NCI-H510A (cell line): ENCODE measurements at places on chromosomes 5 and 9.

GRCh38 chr9:118957585-118957984, 411.6 kb downstream of the BRINP1 start:
- no peak for DNase-seq

- DNase-seq = no peak
These were observed 270.5 kb downstream of the DMRT2 start for GRCh38 chr9:1320607-1321195.

DNA sequence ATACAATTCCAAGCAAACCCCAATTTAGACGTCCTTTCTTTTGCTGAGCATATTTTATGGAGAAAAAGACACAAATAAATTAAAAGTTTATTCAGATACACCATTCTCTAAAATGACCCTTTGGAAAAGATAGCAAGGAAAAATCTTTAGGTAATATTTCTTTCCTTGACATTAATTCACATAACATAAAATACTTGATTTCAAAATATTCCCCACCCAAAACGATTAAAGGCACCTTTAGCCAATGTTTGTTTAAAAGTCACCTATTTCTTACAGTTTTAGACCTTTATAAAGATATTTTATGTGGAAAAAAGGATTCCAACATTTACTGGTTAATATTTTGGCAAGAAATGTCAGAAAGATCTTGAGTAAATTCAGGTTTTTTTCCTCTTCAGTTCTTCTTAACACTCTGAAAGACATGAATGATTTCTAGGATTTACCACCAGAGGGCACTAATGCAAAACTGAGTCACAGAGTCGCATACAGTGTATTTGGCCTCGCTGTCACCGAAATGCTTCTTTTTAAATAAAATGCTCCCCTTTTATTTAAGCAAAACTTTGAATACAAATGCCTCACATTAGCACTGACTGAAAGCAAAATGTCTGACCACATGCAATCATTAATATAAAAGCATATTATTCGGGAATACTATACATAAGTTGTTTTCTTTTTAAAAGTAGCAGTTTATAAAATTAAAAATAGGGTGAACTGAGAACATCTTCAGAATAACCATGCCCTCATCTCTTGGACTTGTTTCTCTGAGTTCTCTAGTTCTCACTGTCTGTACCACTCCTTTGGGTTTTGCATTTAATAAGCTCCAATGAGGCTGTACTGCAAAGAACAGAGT, 122.5 kb downstream of the SLC1A3 start:
- no peak for DNase-seq

- DNase-seq = no peak
These were observed 47.1 kb upstream of the PSD2 start for GRCh38 chr5:139748505-139748826.

- peak; percentile 11 for DNase-seq
These were observed 31.8 kb downstream of the FABP6 start for GRCh38 chr5:160260881-160261815.

- no peak for DNase-seq
These were observed 112.3 kb downstream of the FAM170A start for GRCh38 chr5:119741691-119742090.

- no peak for DNase-seq
These were observed 655 bp downstream of the TOR4A start for GRCh38 chr9:137278061-137278701.

DNA sequence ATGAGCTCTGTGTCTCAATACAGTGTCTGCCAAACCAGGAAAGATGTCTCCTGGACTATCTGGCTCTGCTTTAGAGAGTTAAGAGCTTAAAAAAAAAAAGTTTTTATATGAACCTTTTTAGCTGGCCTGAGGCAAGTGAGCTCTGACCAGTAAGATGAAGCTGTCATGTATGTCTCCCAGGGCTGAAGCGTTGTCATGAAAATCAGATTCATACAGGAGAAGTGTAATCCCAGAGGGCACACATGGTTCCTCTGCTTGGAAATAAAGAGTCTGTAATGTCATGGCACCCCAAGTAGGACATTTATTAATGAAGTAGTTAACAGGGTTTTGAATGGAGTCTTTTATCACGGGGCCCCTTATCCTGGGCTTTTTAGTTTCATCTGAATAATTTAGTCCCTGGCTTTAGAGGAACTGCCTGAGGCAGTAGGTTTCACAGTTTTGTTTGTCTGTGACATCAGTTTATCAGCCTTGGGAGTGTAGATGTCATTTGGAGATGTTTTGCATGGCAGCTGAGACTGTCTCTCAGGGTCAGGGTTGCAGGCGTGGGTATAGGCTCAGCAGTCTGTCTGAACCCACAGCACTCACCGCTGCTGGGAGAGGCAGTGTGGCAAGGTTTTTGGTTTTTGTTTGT, 223.3 kb downstream of the DIRAS2 start:
- DNase-seq = no peak

GRCh38 chr5:30997681-30998080, 195.8 kb upstream of the CDH6 start:
- DNase-seq = no peak

- DNase-seq = no peak
These were observed 75.4 kb upstream of the ZFAND5 start for GRCh38 chr9:72440378-72440777.

- DNase-seq = peak; percentile 16
These were observed 12.6 kb downstream of the PDE6A start for GRCh38 chr5:149931992-149932436.

- DNase-seq = no peak
These were observed 246.5 kb downstream of the SYK start for GRCh38 chr9:91047993-91048607.

GRCh38 chr5:96016216-96016615, 54.6 kb upstream of the ELL2 start:
- no peak for DNase-seq
